ENCODE measurements at places on chromosomes 7 and 10.

DNA sequence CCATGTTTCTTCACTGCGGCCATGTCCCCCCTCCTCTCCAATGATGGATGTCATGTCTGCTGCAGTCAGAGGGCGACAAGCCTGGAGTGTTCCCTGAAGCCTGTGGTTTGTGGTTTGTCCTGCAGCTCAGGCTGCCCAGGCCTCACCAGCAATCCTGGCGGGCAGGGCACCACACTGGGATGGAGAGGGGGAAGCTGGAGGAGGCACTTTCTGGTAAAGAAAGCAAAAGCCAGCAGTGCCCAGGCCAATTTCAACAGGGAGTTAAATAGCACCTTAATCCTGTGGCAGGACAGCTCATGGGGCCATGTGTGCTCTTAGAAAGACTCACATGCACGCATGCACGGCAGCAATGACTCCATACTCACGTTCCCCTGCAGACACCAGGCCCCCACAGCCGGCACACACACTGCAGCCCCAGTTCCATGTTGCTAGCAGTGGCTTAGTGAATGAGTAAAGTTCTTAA lies 158.3 kb downstream of the EGFR start:
- DNase-seq = no peak

- no peak for DNase-seq
These were observed 68.1 kb upstream of the NPTX2 start for GRCh38 chr7:98548971-98549370.

GRCh38 chr7:137203351-137203750 lies 140.2 kb downstream of the PTN start:
- DNase-seq = no peak

DNA sequence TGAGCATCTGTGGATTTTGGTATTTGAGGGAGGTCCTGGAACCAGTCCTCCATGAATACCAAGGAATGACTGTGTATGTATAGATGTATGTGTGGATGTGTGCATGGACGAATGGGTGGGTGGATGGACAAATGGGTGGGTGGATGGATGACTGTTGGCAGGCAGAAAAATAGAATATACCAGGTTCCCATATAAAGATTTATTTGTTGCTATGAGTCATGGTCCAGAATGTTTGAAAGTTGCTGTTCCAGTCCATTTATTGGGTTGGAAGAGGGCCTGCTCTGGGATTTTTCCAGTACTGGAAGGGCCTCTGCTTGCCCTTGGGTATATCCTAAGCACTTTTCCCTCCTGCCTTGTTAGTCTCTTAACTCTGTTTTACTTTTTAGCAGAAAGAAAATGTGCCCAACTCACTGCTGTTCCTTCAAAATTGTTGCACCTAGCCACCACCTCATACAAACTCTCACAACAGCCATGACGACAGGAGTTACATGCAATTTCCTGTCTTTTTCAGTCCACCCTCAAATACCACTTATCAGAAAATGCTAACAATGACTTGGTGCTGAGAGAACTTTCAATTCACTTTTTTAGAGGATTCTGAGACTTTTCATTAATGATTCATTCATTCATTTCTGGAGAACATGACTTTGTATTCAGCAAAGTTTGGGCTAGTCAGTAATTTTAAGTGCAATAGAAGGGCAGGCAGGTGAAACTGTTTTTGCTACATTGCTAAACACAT lies 108.1 kb downstream of the EEPD1 start:
- DNase-seq = no peak

Measured in NCI-H187 treated with DMSO at 0.1 percent for 48 hours (cell line).